ENCODE measurements at places on chromosomes 11 and 22.

- no peak for DNase-seq
These were observed 11.1 kb downstream of the OTOG start for GRCh38 chr11:17558025-17558780.

- no peak for DNase-seq
These were observed 239.6 kb downstream of the DDX10 start for GRCh38 chr11:108904480-108904879.

GRCh38 chr22:30694171-30694639, 469 bp upstream of the OSBP2 start:
- DNase-seq: peak; percentile 20

DNA sequence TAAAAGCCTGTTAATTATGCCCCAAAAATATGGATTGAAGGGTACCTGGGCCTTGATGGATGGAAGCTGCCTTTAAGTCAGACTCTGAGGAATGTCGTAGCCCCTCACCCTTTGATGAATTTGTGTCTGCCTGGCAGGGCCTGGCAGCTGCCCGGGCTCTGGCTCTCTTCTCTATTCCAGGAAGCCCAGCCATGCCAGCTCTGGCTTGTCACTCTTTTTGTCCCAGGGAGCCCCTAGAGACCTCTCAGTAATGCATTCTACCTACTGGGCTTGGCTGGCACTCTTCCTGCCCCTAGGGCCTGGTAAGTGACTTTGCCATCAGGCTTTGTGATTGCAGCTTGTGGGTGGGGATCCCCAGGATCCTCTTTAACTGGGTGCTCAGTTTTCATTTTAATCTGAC, 103.8 kb downstream of the GRIK4 start:
- no peak for DNase-seq

- DNase-seq: no peak
These were observed 34.2 kb upstream of the HORMAD2 start for GRCh38 chr22:30045901-30046715.

GRCh38 chr11:132408877-132409276, 1038.5 kb downstream of the NTM start:
- no peak for DNase-seq

GRCh38 chr11:34335801-34336200, 22.0 kb downstream of the ABTB2 start:
- DNase-seq: no peak

DNA sequence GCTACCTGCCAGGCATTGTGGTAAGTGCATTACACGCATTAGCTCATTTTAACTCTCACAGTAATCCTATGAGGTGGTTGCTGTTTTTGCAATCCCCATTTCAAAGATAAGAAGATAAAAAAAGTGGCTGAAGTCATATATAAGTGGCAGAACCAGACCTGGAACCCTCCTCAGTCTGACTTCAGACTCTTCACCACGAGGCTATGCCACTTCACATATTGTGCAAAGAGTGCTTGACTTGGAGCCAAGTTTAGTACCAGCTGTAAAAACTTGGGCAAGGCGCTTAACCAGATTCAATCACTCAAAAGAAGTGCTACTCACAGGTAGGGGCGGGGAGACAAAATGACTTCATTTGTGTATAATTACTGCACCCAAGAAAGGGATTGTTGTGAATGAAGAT, 15.3 kb downstream of the BPIFC start:
- no peak for DNase-seq

- DNase-seq: no peak
These were observed 4.1 kb downstream of the SYT13 start for GRCh38 chr11:45282081-45282480.

DNA sequence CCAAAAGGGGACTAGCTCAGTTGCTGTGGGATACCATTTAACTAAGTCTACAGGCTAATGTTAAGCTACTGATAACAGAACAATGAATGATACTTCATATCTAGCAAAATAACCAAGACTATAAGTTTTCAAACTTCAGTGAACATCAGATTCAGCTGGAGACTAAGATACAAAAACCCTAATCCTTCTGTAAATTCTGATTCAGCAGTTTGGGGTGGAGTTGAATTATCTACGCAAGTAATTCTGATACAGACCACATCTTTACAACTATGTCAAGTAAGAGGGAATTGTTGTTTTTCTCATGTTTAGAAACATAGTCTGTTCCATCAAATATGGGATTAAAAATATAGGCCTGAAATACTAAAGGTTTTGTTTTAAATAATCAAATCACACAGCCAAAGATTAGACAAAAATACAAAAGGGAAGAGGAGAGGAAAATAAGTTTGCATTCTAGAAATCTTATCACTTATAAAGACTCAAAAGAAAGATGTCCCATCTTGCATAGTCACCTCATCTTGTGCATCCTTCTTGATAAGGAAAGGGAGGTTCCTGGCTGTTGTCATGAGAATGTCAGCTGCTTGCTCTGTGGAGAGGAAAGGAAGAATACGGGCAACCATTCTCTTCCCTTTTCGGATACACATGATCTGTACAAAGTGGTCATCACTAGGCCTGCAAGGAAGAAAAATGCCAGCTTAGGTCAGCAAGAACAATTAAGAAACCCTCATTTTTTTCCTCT, 21.4 kb downstream of the PATL1 start:
- DNase-seq: no peak

GRCh38 chr22:19879992-19880785, 25.5 kb upstream of the GNB1L start:
- DNase-seq: no peak

DNA sequence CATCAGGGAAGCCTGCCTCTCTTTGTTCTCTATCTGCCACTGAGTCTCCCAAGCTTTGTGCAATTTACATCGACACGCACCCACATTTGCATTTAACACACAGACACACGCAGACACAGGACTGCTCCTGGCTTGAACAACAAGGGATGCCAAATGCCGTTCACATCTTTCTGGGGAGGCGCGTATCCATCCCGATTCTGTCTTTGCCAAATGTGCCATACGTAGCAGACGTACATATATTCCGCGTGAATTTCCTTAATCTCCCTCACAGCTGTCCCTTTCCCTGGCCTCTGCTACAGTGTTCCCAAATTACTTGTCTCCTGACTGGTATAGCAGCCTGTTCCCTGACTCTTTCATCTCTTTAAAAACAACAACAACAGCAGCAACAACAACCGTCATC, 409.5 kb downstream of the MIAT start:
- peak; percentile 66 for DNase-seq

- DNase-seq: no peak
These were observed 31.5 kb upstream of the GLYATL1 start for GRCh38 chr11:58907780-58908179.

GRCh38 chr22:20429254-20430100, 8.1 kb downstream of the SCARF2 start:
- no peak for DNase-seq

DNA sequence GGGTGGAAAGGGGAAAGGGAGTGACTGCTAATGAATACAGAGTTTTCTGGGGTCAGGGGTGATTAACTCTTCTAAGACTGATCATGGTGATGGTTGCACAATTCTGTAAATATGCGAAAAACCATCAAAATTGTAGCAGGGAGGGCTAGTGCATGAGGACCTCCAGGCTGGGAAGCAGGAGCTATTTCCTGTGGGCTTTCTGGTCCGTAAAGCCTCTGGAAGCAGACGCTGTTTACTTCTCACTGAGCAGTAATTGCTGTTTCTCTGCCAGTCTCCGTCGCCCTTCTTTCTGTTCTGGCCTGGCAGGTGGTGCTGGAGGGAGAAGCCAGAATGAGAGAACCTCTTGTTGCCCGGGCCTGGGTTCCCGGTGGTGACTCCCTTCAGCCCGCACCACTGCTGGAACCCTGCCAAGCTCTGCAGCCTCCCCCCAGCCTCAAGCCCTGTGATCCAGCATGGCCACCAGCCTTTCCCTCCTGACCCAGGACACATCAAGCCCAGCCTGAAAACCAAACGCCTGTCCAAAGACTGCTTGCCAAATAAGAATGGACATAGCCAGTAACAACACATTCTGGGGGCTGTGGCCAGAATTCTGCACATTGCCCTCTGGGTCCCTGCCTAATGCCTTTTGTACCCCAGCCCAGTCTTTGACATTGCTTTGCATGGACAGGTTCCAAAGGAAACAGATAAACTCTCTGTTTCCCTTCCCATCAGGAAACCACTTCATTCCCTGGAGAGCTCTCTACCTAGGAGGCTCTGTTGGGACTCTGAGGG, 201.0 kb upstream of the NAV2 start:
- DNase-seq: no peak

DNA sequence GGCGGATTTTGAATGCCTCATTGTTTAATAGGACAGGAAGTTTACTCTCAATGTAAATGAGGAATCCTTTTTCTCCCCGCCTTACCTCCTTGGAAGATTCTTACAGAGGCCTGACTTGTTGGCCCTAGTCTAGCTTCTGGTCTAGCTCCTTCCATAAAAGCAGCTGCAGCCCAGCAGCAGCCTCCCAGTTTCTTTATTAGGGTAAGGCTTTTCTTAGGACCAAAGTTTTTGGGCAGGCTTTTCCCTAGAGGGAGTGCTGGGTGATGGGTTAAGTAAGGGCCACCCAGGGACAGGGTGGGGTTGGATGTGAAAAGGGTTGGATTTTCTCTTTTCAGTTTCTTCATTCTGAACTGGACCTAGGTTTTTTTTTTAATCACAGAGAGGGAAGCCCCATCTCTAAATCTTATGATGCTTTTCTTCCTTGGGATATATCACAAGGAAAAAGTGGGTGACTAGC, 49.7 kb downstream of the LIF start:
- no peak for DNase-seq

GRCh38 chr22:17918840-17919239, 105.5 kb downstream of the MICAL3 start:
- DNase-seq: no peak

- DNase-seq: no peak
These were observed 15.9 kb downstream of the TSPAN18 start for GRCh38 chr11:44742508-44743246.

DNA sequence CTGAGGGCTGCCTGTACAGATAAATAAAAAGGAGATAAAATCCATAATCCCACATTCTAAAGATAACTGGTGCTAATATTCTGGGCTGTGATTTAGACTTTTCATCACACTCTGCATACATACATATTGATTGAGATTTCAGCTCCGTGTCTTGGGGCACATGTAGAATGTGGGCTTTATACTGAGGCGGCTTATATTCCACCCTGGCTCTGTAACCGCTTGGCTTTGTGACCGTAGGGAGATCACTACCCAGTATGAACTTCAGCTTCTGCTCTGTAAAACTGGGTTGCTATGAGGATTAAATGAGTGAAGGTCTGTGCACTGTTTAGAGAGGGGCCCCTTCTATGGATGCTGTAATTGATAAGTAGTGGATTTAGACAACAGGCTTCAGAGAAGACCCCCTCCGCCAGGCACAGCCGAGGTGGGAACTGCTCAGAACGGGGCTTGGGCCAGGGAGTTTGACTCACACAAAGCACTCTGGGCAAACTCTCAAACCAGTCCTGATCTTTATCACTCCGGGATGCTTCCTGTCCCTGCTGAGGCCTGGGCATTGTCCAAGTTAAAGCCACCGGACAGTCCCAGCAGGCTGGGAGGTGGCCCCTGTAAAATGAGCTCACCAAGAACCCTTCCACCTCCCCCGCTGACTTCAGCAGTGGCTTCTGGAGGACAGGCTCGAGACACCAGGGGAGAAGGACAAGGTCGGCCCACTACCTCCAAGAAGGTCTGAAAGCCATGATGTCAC, 17.2 kb downstream of the KIAA1671 start:
- no peak for DNase-seq

DNA sequence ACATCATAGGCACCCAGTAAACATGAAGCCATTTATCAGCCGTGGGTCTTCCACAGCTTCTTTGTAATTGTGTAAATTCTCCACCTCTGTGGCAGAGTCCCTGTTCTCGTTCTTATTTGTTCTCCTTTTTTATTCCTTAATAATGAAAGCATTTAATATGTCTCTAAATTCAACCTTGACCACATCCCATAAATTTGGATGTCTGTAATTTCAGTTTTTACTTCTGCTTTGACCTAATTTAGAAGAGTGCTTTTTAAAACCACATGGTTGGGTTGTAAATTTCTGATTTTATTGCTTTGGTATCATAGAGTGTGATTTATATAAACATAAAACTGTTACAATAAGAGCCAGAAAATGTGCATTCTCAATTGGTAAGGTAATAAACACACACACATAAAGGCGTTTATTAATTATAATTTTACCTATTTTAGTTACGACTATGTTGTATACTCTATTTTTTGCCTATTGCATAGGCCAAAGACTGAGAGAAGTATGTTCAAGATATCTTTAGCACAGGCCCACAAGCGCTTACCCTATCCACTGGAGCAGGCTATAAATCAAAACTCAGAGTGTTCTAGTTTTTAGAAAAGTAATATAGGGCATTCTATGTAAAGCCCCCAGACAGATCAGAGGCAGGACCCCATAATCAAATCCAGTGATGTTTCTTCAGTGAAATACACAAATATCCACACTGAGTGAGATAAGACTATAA, 58.0 kb upstream of the CCND1 start:
- DNase-seq: no peak

DNA sequence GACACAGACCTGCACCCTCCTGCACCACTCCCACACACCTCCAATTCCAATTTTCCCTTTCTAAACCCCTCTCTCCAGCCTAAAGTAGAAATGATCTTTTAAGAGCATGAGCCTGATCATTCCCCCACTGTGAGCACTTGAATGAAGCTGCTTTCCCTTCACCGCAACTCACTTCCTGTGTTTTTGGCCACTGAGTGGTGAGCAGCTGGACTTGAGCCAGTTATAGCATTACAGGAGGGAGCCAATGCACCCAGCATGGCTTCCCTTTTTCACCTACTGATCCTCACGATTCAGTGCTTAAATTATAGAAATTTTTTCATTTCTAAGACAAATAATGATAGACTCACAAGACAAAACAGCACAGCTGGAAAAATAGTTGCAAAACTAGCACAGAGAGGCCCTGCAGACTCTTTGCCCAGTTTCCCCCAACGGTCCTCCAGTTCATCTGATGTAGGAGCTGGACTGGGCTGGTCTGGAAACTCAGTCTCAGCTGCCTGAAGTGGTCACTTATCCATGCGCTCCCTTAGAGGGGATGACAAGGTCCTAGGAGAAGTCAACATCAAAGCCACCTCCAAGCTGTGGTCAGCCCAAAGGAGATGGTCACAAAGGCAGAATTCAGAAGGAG, 9.7 kb upstream of the APOL4 start:
- DNase-seq: no peak

GRCh38 chr11:126919147-126919823, 81.3 kb downstream of the KIRREL3 start:
- DNase-seq: no peak

DNA sequence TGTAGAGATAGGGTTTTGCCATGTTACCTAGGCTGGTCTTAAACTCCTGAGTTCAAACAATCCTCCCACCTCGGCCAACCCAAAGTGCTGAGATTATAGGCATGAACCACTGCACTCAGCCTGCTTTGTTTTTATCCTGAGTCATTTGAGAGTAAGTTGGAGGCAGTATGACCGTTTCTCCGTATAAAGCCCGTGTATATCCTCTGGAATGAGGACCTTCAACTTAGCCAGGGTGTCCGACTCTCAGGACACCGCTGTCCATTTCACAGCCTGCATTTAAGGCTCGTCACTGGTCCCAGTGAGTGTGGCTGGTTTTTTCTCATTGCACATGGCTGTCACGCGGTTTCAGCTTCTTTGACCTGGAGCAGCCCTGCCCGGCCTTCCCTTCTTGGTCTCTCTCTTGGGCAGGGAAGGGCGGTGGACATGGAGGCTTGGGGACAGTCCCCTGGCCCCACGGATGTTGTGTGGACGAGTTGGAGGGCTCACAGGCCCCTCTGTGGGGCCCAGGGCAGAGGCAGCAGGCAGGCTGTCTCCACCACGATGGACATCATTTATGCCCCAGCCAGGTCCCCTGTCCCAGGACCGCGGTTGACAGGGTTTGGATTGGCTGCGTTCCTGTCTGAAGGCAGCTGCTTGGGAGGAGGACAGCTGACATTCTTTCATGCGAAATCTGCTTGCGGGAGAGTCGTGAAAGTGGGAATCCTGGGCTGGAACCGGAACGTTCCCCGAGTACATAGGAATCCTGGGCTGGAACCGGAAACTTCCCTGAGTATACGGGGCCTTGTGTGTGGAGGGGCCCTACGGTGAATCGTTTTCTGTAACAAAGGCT, 93.3 kb downstream of the KCNQ1 start:
- DNase-seq: no peak
